SJCRH30 (cell line): ENCODE measurements at places on chromosomes 3 and 15. TPM values are rescaled to one million over a fixed set of nuclear protein-coding genes. Genes with fewer than 3 reads are reported as not detected.

DUOXA1 gene
- 0.04 TPM in 1 of 2 replicates, not detected in the other for total RNA-seq

CPB1 gene
- not detected in 2 replicates for total RNA-seq

SNX22 gene
- total RNA-seq: 1.5 and 1.6 TPM in 2 replicates

WDR76 gene
- total RNA-seq: 59.6 and 71.8 TPM in 2 replicates

RYK gene
- 88.6 and 91.7 TPM in 2 replicates for total RNA-seq

DNA sequence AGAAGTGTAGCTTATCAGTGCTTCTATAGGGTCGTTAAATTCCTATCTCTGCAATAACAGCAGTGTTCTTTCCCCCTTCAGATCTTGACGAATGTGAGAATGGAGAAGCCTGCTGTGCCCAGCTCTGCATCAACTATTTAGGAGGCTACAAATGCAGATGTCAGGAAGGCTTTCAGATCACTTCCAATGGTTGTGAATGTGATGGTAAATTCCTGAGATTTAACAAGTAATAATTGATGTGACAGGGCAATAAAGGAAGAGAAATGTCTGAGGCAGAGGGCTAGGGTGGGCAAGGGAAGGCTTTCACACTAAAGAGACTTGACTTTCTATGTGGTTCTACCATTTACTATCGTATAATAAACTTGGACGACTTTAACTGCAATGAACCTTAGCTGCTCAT is 711.7 kb upstream of the GOLIM4 start:
- no peaks in the 10 kb centered on the region for H3K27me3 ChIP-seq
- H3K27ac ChIP-seq: no peak overlapping the region
- H3K4me1 ChIP-seq: no peaks in the 10 kb centered on the region
- no peak overlapping the region for H3K4me3 ChIP-seq
- no peak for DNase-seq

- H3K27ac ChIP-seq: no peak overlapping the region
- H3K36me3 ChIP-seq: no peaks in the 10 kb centered on the region
- DNase-seq: no peak
- peaks cover 25% of the 10 kb centered on the region for H3K4me1 ChIP-seq
- H3K27me3 ChIP-seq: no peaks in the 10 kb centered on the region
- no peak overlapping the region for H3K4me3 ChIP-seq
Observed at GRCh38 chr3:4724051-4724629, 231.0 kb downstream of the ITPR1 start.

DNA sequence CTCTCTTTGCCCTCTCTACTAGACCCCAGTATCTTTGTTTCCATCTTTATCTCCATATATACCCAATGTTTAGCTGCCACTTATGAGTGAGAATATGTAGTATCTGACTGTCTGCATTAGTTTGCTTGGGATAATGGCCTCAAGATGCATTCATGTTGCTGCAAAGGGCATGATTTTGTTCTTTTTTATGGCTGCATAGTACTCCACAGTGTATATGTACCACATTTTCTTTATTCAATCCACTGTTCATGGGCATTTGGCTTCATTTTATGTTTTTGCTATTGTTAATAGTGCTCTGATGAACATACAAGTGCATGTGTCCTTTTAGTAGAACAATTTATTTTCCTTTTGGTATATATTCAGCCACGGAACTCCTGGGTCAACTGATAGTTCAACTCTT is 671.5 kb upstream of the GRM7 start:
- H3K27ac ChIP-seq: no peak overlapping the region
- no peak overlapping the region for H3K4me3 ChIP-seq
- H3K36me3 ChIP-seq: no peaks in the 10 kb centered on the region

DNA sequence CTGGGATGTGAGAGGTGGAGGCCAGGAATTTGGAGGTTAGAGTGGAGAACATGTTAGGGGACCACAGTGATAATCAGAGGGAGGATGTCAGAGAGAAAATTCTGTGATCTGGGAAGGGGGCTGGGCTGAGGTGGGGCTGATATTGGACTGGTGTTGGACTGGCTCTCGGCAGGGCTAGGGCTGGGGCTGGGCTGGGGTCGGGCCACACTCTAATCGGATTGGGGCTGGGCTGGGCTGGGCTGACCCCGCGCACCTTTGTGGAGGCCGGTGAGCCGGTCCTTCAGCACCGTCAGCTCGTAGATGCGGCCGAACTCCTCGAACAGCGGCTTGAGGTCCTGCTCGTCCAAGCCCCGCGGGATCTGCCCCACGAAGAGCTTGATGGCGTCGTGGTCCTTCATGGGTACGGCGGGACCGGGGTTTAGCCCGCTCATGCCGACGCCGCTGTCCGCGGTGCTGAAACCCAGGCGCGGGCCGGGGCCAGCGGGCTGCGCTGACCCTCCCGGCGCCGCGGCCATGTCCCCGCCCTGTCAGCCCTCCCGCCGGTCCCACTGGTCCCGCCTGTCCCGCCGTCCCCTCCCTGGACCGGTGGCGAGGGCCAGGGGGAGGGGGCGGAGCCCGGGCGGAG is 485 bp downstream of the CELF6 start:
- H3K4me1 ChIP-seq: no peaks in the 10 kb centered on the region
- no peaks in the 10 kb centered on the region for H3K27me3 ChIP-seq
- peak; percentile 71 for DNase-seq
- no peak overlapping the region for H3K27ac ChIP-seq

DNA sequence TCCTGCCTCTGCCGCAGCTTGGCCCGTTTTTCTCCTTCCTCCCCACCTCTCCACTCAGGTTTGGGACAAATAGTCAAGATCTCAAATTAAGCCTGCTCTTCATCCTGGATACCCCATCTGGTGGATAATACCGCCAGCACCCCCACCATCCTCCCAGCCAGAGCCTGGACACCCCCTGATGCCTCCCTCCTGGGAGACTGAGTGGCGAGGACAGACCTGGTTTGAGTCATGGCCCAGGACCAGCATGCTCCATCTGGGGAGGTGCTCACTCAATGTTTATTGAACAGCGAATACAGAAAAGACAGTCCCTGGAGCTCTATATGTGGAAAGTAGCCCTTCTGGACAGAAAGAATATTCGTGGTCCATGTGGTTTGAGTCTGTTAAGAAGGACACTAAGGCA is 23.3 kb downstream of the CTSH start:
- no peaks in the 10 kb centered on the region for H3K27me3 ChIP-seq
- H3K4me1 ChIP-seq: no peaks in the 10 kb centered on the region
- no peak overlapping the region for H3K27ac ChIP-seq
- H3K4me3 ChIP-seq: no peak overlapping the region
- peaks cover 8% of the 10 kb centered on the region for H3K36me3 ChIP-seq
